Stimulated activated CD4-positive, alpha-beta T cell treated with anti-CD3 and anti-CD28 coated beads, Interleukin-12 subunit alpha, Interleukin-12 subunit beta, amount 100 ng/mL, for 24 hours (primary cell): ENCODE measurements at places on chromosomes 4 and X.

GRCh38 chrX:33032700-33033099 lies 178.6 kb downstream of the DMD start:
- DNase-seq, result no peak

- no peak for DNase-seq
Observed at GRCh38 chrX:112512509-112512908, 167.2 kb downstream of the LHFPL1 start.

GRCh38 chr4:6749340-6750171 lies 33.0 kb upstream of the KIAA0232 start:
- no peak for DNase-seq

DNA sequence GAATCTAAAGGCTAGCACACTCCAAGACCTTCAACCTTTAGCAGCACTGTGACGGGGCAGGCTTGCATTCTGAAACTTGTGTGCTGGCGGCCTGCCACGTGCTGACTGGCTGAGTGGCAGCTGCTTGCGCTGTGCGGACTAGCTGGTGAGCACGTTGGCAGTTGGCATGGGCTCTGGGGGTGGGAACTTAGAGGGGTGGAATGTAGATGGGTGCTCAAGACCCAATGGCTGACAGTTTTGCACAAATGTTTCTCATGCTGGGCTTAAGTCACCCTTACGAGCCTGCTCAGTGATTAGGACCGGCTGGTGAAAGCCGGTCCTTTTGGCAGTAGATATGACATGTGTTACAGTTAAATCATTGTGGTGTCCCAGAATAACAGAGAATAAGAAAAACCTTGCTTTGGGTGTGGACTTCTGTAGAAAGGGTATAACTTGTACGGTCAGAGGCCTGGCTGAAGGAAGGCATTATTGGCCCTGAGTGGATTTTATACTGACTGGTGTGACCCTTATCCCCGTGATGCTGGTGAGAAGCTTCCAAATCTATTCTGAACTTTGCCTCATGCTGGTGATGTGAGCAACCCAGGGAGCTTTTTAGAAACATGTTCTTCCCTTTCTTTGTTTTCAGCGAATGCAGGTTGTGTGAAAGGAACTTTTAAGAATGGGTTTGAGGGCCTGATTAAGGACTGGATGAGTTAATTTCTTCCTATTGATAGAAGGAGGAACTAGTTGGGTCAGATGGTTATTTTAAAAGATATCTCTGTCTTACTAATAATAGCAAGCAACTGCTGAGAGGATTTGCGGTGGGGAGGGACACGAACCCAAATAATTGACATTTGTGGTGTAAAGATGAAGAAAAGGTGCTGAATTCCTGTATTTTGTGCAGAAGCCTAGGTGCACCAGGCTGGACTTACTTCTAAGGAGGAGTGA lies 107.4 kb upstream of the SLC4A4 start:
- DNase-seq, result no peak
